Activated gamma-delta T cell treated with anti-CD3 and anti-CD28 coated beads, Interleukin-2, amount 50 U/mL, for 16 hours (primary cell): ENCODE measurements at places on chromosomes 6 and 20.

DNA sequence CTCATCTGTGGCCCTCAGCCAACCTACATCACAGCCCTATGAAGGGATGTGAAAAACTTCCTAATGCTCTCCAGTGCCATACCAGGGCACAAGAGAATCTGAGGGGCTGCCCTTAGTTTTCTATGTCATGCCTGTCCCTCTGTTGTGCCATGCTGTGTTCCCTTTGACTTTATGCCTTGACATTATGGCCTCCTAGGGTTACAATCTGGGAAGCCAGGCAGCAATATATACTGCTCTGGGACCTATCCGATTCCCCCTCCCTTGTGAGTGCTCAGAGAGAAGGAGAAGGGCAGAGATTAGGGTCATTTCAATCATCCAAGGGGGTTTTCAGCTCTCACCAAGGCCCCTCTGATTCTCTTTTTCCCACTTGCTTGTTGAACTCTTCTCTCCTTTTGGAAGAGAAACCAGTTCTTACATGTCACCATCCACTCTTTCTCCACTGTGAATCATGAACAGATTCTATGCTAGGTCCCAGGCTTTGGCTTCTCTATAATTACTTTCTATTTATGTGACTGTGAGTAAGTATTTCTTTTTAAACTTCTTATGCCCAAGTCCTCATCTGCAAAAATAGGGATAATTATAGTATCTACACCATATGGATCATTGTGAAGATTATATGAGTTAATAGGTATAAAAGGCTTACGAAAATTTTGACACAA lies 14.2 kb upstream of the FRK start:
- DNase-seq: no peak

DNA sequence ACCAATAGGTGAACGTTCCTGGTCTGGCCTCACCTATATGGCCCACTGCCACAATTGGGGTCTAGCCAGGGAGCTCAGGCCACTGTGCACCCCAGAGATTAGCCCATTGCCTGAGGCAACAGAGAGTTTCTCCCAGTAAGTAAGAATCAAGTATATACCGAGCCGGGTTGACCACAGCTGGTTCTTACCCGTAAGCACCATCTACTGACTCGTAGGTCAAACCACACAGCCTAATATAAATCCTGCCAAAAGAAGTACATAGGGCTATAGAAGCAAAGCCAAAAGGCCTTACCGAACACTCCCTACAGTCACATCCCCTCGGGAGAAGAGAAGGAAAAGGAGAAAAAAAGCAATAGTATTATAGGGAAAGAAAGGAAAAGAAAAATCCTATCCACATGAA lies 463.6 kb upstream of the GJE1 start:
- DNase-seq: no peak

GRCh38 chr20:62536871-62537401 lies 61.1 kb upstream of the GATA5 start:
- DNase-seq: no peak

DNA sequence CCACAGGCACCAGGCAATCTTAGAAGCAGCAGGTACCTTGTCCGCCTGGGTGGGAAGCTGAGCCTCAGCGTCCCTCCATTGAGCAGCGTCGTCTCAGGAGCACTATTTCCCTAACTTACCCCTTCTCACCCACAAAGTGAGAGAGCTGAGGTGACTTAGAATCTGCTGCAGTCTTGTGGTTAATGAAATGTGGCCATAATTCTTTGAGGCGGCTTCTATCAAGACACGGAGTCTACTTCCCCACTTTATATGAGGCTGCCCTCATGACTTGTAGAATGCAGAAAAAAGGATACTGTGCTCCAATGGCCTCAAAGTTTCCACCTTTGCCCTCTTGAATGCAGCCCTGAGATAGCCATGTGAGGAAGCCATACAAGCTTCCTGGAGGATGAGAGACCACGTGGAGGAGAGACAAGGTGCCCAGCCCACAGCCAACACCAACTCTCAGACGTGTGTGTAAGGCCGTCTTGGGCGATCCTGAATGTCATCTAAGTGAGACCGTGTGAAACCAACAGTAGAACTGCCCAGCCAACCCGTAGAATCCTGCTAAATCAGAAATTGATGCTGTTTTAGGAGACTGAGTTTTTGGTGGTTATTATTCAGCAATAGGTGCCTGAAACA lies 9.1 kb upstream of the TAGAP start:
- no peak for DNase-seq

- no peak for DNase-seq
Observed at GRCh38 chr6:165106261-165106660, 203.1 kb downstream of the C6orf118 start.

DNA sequence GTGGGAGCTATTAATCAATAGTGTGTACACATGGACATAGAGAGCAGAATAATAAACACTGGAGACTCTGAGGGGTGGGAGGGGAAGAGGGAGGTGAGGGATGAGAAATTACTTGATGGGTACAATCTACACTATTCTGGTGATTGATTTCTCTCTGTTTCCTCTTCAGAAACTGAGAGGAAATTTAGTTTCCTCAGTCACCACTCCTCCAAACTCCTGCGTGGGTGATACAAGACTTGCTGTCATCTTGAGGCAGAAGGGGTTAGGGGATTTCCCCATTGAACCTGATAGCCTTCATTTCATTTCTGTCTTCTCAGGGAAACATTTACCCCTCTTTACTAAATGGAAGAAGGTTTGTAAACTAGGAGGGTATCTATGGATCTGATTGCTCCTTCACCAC lies 84.3 kb upstream of the ESR1 start:
- DNase-seq: no peak

GRCh38 chr6:105210932-105211531 lies 31.2 kb upstream of the POPDC3 start:
- no peak for DNase-seq

DNA sequence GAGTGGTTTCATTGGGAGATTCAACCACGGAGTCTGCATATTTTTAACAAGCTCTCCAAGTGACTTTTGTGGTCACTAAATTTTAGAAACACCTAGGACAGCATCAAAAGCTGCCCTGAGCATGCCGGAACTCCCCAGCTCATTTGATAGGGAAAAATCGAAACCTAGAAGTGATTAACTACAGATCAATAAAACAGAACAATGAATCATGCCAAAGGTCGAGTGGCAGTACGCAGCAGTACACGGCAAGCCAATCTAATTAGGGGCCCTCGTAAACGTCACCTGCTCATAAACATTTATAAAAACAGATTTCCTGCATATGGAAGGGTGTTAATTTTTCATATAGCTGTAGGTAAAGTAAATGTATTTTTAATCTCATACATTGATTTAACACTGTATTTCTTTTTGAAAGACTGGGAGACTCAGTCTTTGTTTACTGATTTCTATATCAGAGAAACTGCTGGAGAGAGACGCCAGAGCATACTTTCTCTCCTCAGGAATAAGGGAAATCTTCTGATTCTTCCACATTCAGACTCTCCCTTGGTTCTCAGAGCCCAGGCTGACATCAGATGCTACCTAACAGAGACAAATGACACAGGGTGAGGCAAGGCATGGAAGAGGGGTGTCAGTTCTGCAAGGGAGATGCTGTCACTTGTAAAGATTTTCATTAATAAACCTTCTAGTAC lies 232.5 kb downstream of the PTPRT start:
- DNase-seq: no peak

DNA sequence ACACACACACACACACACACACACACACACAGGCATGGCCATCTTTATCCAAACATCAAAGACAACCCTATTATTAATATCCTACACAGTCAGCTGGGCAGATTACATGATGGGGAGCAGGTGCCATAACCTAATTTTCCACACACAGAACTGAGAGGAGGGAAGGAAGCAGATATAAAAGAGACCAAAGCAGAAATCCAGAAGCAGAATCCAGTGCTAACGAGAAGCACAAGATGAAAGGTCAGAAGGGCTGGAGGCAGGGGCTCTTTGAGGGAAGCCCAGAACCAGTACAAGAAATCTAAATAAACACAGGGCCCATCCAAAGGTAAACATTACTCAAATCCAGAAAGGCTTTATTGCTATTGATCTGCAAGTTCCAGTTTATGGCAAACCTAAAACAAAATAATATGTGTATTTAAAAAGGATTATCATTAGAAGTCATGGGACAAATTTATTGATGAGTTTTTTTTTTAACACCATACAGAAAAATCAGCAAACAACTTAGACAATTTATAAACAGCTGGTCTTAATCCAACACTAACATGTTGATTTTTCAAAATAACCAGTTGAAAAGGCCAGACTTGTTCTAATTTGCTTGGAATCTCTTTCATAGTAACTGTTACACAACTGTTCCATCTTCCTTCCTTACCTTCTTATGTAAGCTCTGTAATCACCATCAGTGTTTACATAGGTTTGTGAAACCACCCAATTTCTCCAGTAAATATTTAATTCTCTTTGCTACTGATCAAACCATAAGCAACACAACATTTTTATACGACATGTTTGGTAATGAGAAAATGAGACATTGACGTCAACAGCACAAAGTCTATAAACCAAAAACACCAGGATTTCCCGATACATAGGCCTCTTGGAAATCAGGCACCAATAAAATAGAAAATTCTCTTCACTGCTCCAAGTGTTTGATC lies 34.2 kb downstream of the SLC23A2 start:
- DNase-seq: no peak
